ENCODE measurements at places on chromosomes 5 and 9. TPM values are rescaled to one million over a fixed set of nuclear protein-coding genes. Genes with fewer than 3 reads are reported as not detected.

DHX29 gene
- 28.0 TPM for total RNA-seq

GMCL2 gene
- total RNA-seq, result not detected

OR2V2 gene
- total RNA-seq, result not detected

PCDHGA9 gene
- total RNA-seq, result 7.6 TPM

CAMK2A gene
- total RNA-seq, result 0.28 TPM

VLDLR gene
- total RNA-seq, result 24.2 TPM

GARIN3 gene
- not detected for total RNA-seq
